ENCODE measurements at places on chromosomes 11 and 22. TPM values are rescaled to one million over a fixed set of nuclear protein-coding genes. Genes with fewer than 3 reads are reported as not detected.

TESMIN gene
- total RNA-seq = 4.7 TPM

ACTN3 gene
- not detected for total RNA-seq

ROM1 gene
- total RNA-seq = 4.7 TPM

TBX1 gene
- 0.79 TPM for total RNA-seq

HBE1 gene
- 0.39 TPM for total RNA-seq

ROBO4 gene
- total RNA-seq = under 0.01 TPM

SCGB1C1 gene
- not detected for total RNA-seq

PTPRCAP gene
- 1.6 TPM for total RNA-seq

DEAF1 gene
- 16.4 TPM for total RNA-seq

APOA4 gene
- not detected for total RNA-seq

SPON1 gene
- total RNA-seq = under 0.01 TPM

PGA5 gene
- not detected for total RNA-seq

All from placental epithelial cell (primary cell).